ENCODE measurements at places on chromosomes 3 and 15.

GRCh38 chr3:33023176-33024136 lies 72.0 kb downstream of the CCR4 start:
- DNase-seq = no peak

GRCh38 chr3:139745831-139746230 lies 68.1 kb upstream of the NMNAT3 start:
- DNase-seq = no peak

- no peak for DNase-seq
Measured at GRCh38 chr3:22231061-22231460, 480.1 kb upstream of the ZNF385D start.

DNA sequence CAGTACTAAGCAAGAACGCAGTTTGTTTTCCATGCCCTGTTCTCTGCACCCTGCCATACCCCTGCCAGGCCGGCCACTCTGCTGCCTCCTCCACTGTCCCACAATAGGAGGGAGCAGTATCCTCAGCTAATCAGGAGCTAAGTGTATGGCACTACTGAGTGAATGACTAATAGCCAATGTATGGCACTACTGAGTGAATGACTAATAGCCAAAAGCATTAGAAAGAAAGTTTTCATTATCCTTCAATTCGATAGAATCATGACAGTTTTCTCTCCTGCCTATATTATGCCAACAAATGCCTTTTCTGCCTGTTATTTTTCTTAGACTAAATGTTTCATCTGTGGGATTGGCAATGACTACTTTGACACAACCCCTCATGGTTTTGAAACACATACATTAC lies 107.5 kb upstream of the CHRM5 start:
- no peak for DNase-seq

GRCh38 chr3:126109880-126110235 lies 25.9 kb upstream of the SLC41A3 start:
- DNase-seq = no peak

DNA sequence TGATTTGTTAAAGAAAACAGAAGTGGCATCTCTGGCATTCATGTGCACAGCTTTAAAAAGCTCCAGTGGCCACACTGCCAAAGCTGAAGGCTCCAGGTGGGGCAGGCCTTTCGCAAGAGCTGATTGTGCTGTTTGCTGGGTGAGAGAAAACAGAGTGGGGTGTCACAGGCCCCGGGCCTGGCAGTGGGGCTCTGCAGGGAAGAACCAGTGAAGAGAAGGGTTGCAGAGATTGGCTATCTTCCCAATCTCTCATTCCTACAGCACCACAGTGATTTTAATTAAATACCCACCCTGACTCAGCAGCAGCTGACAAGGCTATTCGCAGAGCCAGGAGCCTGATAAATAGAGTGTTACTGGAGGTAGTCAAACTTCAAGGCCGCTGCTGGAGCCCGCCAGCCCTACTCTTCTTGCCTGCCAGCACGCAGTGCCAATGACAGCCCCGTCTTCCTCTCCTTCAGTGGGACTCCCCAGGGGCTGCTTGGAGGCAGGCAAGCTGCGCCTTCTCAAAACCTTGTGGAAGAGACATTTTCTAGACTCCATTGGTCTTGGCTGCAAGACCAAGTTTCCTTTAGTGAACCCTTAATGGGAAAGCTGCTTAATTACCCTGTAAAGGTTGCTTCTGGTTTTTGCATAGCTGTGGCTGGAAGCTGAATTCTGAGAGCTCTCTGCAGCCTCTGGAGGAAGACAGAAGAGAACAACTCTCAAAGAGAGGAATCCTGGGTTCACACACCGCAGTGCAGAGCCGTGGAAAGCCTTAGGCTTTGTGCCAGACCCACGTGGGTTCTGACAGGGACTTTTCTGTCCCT lies 225.8 kb upstream of the SLCO3A1 start:
- DNase-seq = no peak

GRCh38 chr3:159852821-159853505 lies 135.7 kb upstream of the IL12A start:
- no peak for DNase-seq

GRCh38 chr15:83205725-83206324 lies 1.8 kb downstream of the HDGFL3 start:
- peak; percentile 1 for DNase-seq
